Skeletal muscle cell (primary cell): ENCODE measurements at places on chromosomes 13 and 19.

- DNase-seq, result no peak
Observed at GRCh38 chr13:67238277-67238859, 8.2 kb upstream of the PCDH9 start.

- peak; percentile 61 for DNase-seq
Observed at GRCh38 chr13:45295536-45295935, 45.4 kb downstream of the TPT1 start.

- DNase-seq, result peak; percentile 33
Observed at GRCh38 chr13:87331178-87331577, 340.0 kb upstream of the SLITRK5 start.

DNA sequence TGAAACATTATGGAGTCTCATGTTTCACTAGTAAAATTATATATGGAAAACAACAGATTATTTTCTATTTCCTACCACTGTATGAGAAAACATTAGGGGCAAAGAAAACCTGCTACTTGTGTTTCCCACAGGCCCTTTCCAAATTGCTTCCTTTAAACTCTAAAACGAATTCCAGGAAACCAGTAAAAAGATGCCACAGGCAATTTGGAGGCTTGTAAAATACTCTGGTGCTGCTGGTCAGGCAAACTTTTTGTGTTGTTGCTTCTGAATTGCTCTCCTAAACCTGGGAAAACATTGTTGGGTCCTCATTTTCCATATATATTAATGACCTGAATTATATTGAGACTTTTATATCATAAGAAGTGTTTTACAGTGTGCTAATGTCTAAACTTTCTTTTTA is 141.5 kb downstream of the TDRD3 start:
- DNase-seq, result no peak

DNA sequence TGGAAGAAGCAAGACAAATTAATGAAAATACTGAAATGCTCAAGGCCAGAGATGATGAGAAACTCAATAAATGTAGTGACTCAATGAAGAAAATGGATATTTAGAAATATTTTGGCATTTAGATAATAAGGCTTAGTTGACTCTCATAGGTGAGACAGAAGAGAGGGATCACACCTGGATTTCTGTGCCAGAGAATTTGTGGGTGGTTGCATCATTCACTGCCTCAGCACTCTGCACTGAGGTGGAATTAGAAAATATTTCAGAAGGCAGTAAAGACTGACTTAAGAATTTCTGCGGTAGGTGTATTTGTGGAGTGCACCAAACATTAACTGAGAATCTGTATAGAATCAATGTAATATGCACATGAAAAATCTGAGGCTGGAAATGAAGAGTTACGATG is 848.3 kb upstream of the PCDH9 start:
- no peak for DNase-seq

DNA sequence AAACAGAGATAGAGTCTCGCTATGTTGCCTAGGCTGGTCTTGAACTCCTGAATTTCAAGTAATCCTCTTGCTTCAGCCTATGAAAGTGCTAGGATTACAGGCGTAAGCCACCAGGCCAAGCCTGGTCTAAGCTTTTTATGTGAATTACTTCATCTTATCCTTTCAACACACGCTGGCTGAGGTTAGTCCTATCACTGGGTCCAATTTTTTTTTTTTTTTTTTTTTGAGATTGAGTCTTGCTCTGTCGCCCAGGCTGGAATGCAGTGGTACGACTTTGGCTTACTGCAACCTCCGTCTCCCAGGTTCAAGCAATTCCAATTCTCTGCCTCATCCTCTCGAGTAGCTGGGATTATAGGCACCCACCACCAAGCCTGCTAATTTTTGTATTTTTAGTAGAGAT is 10.4 kb downstream of the MYO1F start:
- no peak for DNase-seq

DNA sequence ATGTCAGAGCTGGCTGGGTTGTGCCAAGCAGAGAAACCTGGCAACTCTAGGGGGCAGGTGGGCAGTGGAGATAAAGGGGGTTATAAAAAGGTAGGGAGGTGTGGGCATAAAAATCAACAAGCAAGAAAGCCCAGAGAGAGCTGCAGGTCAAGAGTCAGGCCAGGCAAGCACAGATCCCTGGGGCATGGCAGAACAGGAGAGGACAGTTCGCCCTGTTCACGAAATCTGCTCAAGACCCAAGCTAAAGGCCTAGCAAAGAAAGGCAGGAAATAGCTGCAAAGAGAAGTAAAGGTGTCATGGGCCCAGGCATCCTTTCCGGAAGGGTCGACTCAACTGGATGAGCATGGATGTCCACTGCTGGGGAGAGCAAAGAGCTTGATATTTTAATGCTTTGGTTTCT is 3.4 kb downstream of the MBNL2 start:
- DNase-seq, result no peak

- peak; percentile 92 for DNase-seq
Observed at GRCh38 chr19:41323430-41324125, 13.6 kb downstream of the CCDC97 start.

DNA sequence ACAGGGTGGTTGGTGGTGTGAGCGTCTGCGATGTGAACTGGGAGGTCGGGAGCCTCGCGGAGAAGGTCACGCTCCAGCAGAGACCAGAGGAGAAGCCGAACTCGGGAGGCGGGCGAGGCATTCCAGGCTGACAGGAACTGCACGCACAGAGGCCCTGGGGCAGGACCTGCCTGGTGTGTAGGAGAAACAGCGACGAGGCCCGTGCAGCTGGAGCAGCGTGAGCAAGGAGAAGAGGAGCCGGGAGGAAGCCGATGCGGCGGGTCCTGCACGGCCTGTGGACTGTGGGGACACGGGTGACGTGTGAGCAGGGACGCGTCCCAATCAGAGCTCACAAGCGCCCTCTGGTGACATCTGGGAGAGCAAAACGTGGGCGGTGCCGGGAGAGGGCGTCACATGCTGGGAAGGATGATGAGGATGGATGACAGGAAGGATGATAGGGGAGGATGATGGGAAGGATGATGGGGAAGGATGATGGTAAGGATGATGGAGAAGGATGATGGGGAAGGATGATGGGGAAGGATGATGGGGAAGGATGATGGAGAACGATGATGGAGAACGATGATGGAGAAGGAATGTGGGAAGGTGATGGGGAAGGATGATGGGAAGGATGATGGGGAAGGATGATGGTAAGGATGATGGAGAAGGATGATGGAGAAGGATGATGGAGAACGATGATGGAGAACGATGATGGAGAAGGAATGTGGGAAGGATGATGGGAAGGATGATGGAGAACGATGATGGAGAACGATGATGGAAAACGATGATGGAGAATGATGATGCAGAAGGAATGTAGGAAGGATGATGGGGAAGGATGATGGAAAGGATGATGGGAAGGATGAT is 16.1 kb upstream of the MADCAM1 start:
- DNase-seq, result no peak
